Aortic smooth muscle cell (primary cell): ENCODE measurements at places on chromosomes 12 and 14. TPM values are rescaled to one million over a fixed set of nuclear protein-coding genes. Genes with fewer than 3 reads are reported as not detected.

Gene RASAL1
- not detected in 2 replicates for total RNA-seq

Gene PLCZ1
- 0.06 and 0.13 TPM in 2 replicates for total RNA-seq

Gene RASSF8
- total RNA-seq: 130 and 289 TPM in 2 replicates

Gene ACSM4
- not detected in 2 replicates for total RNA-seq

Gene TMEM119
- total RNA-seq: 5.8 and 16.1 TPM in 2 replicates

Gene MUCL1
- total RNA-seq: not detected in 2 replicates

Gene ACSS3
- 27.7 and 33.6 TPM in 2 replicates for total RNA-seq

Gene SLC6A13
- 0.13 and 0.19 TPM in 2 replicates for total RNA-seq

Gene GLI1
- total RNA-seq: 0.13 and 0.31 TPM in 2 replicates

Gene LAG3
- under 0.01 and 0.12 TPM in 2 replicates for total RNA-seq

Gene CABP1
- 0.06 and 0.26 TPM in 2 replicates for total RNA-seq

Gene LBHD2
- not detected in 2 replicates for total RNA-seq

Gene P2RX2
- not detected in 2 replicates for total RNA-seq

Gene TRIM9
- total RNA-seq: 0.19 and 0.26 TPM in 2 replicates

Gene CD27
- 0.12 and 0.13 TPM in 2 replicates for total RNA-seq

Gene FIGNL2
- total RNA-seq: under 0.01 TPM in 2 replicates

Gene JAG2
- 1.1 and 2.1 TPM in 2 replicates for total RNA-seq
